Activated T-helper 9 cell treated with anti-CD3 and anti-CD28 coated beads, Interleukin-2, amount 50 U/mL, for 16 hours (primary cell): ENCODE measurements at places on chromosomes 5 and 9.

GRCh38 chr9:113535756-113536155 is 72.2 kb downstream of the RGS3 start:
- DNase-seq: no peak

DNA sequence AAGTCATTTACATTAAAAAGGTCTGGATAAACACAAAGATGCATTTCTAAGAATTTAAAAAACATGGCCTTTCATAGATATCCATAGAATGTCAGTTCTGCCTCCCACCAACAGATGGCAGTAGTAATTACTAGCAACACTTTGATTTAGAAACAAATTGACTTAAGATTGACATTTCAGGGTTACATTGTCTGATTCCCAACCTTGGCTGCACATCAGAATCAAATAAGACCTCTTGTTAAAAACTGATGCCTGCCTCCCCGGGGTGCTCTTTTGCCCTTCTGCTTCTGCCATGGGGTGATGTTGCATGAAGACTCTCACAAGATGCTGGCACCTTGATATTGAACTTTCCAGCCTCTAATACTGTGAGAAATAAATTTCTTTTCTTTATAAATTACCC is 146.2 kb upstream of the GPR151 start:
- no peak for DNase-seq

DNA sequence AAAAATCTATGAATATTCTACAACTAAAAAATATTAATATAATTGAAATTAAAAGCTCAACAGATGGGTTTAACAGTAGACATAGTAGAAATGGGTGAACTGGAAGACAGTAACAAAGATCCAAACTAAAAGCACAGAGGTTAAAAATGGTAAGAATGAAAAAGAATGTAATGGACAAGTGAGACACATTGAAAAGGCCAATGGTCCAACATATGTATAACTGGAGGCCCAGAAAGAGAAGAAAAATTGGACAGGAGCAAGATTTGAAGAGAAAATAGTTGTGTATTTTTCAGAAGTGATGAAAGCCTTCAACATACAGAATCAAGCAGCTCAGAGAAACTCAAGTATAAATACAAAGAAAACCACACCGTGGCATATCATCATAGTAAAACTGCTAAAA is 58.6 kb downstream of the PCDHGC5 start:
- no peak for DNase-seq

GRCh38 chr5:125981016-125981415 is 442.2 kb upstream of the GRAMD2B start:
- no peak for DNase-seq

DNA sequence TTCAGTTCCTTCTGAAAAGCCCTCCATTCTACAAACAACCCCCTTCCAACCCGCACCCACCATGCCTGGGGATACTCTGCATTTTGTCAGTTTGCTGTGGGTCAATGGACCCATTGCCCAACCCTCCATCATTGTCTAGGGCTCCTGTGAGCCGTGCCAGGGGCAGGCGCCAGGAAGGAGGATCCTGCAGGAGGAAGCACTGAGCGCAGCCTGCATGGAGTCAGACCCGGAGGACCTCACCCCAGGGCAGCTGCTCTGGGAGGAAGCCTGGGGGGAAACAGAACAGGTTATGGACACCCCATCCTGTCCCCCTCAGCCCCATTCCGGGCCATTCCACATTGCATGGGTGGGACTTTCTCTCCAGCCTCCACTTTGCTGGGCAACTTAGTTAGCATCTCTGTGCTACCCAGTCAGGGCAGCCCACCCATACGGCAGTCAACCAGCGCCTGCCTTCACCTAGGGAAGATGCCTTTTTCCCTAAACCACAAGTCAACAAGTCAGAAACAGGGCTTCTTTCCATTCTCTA is 48.6 kb upstream of the VDAC1 start:
- DNase-seq: no peak

DNA sequence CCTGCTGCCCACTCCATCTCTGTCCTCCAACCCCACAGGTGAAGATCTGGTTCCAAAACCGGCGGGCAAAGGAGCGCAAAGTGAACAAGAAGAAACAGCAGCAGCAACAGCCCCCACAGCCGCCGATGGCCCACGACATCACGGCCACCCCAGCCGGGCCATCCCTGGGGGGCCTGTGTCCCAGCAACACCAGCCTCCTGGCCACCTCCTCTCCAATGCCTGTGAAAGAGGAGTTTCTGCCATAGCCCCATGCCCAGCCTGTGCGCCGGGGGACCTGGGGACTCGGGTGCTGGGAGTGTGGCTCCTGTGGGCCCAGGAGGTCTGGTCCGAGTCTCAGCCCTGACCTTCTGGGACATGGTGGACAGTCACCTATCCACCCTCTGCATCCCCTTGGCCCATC is 6.4 kb upstream of the SLC6A7 start:
- no peak for DNase-seq

DNA sequence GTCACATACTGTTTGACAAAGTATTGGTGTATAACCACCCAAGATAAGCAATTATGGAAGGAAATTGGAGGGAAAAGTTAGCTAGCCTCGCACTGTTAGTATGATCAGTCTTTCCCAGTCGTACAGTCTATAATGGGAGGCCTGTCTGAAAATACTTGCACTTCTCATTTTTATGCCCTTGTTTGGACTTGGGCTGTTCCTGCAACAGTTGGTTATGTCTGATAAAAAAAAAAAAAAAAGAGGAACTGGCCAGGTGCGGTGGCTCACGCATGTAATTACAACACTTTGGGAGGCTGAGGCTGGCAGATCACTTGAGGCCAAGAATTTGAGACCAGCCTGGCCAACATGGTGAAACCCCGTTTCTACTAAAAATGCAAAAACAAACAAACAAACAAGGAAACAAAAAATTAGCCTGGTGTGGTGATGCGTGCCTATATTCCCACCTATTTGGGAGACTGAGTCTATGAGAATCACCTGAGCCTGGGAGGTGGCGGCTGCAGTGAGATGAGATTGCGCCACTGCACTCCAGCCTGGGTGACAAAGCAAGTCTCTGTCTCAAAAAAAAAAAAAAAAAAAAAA is 58.3 kb upstream of the ANKRD33B start:
- DNase-seq: no peak

- DNase-seq: no peak
These were observed 115.9 kb upstream of the FOXD4L5 start for GRCh38 chr9:65400886-65401285.

DNA sequence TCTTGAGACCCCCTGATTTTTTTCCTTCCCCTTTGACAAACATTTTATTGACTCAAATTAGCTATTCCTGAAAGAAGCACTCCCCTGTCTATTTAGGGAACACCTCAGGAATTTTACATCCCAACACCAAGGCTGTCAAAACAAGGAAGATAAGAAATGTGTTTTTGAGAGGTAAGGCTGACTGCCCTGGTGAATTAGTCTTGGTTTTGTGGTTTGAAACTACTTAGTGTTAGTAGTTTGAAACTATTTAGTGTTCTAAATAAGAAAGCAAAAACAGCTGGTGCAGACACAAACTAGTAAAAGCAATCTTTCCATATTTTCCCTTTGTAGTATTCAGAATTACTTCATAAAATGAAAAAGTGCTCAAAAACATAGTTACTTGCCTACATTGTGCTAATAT is 120.7 kb downstream of the PCSK1 start:
- DNase-seq: no peak
